ENCODE measurements at places on chromosomes 2 and 18.

DNA sequence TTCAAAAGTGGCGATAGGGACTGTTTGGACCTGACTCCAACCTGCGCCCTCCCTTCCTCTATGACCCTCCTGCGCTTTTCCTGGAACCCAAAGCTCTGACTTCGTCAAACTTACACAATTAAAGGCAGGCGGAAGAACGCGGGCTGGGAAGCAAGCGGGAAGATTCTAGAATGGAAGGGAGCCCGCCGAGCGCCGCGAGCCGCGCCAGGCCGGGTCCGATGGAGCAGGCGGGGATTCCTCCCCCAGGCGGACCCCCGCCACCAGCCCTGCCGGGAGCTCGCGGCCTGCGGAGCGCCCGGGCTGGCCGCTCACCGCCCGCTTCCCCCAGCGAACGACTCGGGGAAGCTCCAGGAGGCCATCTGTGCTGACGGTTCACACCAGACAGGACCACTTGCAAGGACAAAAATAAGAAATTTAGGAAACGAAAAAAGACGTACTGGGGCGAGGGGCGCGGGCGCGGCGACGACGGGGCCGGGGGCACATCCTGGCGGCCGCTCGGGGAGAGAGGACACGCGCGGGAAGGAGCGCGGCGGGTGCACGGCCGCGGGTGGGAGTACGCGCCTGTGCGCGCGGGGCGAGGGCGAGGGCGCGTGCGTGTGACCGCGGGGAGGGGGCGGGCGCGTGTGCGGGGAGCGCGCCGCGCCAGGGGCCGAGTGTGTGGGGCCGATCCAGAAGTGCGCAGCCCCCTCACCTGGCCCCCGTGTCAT lies 1.1 kb upstream of the SALL3 start:
- no peak for DNase-seq

DNA sequence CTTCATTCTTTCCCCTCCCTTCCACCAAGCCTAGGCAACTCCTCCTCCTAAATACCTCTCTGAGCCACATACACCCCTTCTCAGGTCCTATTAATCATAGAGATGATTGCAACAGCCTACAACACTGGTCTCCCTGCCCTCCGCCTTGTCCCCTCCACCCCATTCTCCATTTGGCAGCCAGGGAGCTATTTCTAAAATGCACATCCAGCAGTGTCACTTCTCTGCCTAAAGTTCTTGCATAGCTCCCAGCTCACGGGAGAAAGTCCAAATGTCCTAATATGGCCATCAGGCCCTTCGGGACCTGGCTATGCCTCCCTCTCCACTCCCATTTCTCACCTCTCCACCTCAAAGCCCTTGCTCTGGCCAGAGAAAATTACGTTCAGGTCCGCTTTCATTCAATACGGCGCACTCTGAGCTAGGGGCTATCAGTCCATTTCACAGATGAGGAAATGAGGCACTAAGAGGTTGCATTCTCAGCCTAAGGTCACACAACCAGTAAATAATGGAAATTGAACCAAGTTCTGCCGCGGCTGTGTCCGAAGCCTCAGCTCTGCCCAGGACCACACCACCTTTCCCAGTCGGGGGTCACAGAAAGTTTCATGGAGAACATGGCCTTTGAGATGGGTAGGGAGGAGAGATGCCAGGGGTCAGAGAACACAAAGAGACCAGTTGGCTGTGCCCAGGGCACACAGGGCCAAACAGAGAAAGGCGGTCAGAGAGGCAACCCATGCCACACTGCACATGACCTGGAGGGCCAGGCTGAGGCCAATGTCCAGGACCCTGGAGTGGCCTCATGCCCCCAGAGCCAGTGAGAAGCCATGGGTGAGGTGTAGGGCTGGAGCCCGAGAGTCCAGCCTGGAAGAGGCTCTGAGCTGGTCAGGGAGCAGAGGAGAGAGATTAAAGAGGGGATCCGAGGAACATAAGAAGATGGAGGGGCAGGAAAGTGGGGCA lies 72.8 kb downstream of the TNS1 start:
- DNase-seq: no peak

DNA sequence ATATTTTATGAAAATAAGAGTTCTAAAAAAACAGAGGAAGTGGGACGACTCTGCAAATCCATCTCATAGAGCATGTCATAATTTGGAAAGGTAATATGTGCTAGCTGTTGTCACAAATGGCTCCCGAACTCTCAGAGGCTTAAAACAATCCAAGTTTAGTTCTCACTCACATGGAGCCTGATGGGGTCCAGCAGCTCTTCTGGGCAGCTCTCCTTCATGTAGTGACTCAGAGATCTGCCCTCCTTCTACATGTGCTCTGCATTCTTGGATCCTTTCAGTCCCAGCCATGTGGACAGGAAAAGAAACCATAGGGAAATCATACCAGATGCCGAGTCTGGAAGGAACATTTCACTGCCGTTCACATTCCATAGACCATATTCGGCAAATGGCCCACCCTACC lies 180.1 kb upstream of the APCDD1 start:
- DNase-seq: no peak

GRCh38 chr2:75221862-75222261 lies 22.5 kb upstream of the TACR1 start:
- no peak for DNase-seq

GRCh38 chr2:67448648-67449047 lies 51.5 kb downstream of the ETAA1 start:
- no peak for DNase-seq

GRCh38 chr2:37740164-37740739 lies 68.8 kb upstream of the CDC42EP3 start:
- no peak for DNase-seq

DNA sequence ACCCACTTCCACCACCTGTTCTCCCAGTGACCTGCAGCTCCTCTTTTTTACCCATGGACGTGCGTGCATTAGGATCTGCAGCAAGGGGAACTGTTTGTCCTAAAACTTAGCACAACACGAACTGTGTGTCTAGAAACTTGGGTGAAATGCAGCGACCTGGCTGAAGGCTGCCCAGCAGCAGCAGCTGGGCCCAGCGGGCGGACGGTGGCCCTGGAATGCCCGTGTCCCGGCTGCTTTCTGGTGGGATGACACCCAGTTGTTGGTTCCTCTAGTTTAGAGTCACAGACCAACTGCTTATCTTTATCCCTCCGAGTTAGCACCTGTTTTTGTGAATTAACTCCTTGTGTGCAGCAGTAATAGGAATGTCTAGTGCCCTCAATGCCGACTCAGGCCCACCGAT lies 61.9 kb upstream of the PXDN start:
- no peak for DNase-seq

- no peak for DNase-seq
These were observed 571.9 kb upstream of the CRIM1 start for GRCh38 chr2:35783723-35784122.

DNA sequence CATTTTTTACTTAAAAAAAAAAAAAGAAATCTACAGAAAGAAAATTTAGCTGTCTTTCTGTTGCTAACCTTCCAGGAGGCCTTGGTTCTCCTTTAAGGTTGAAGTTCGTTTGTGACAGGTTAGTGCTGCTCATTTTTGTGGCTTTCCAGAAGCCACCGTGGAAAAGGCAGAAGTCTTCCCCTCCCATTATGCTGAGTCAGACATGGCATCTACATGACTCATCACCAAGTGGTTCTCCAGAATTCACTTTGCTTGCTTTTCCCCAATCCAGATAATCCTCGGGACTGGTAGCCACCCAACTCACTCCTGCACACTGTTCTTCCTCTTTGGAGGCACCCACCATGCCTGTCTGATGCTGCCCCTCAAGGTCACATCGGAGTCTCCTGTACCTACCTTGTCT lies 228.7 kb downstream of the PIK3C3 start:
- no peak for DNase-seq

GRCh38 chr18:36181898-36182506 lies 5.3 kb upstream of the MOCOS start:
- no peak for DNase-seq

Measured in CD4-positive, alpha-beta memory T cell (primary cell).